ENCODE measurements at places on chromosomes 13 and 19.

- DNase-seq: no peak
Measured at GRCh38 chr19:14368011-14368513, 13.2 kb upstream of the ADGRE5 start.

- no peak for DNase-seq
Measured at GRCh38 chr13:34750078-34750931, 191.8 kb upstream of the NBEA start.

- DNase-seq: no peak
Measured at GRCh38 chr13:43240278-43240677, 216.9 kb downstream of the DNAJC15 start.

- no peak for DNase-seq
Measured at GRCh38 chr19:32129141-32129540, 216.3 kb upstream of the ZNF507 start.

- no peak for DNase-seq
Measured at GRCh38 chr13:73833325-73834070, 300.7 kb downstream of the KLF12 start.

- no peak for DNase-seq
Measured at GRCh38 chr19:13585512-13585911, 79.2 kb upstream of the CACNA1A start.
